Esophagus squamous epithelium (tissue), 5 donors: ENCODE measurements at places on chromosomes 3 and 15.

- DNase-seq, result no peak
These were observed 42.9 kb downstream of the RLBP1 start for GRCh38 chr15:89178307-89178977.

- no peak for DNase-seq
These were observed 25.8 kb upstream of the ALDH1A3 start for GRCh38 chr15:100853676-100854440.

DNA sequence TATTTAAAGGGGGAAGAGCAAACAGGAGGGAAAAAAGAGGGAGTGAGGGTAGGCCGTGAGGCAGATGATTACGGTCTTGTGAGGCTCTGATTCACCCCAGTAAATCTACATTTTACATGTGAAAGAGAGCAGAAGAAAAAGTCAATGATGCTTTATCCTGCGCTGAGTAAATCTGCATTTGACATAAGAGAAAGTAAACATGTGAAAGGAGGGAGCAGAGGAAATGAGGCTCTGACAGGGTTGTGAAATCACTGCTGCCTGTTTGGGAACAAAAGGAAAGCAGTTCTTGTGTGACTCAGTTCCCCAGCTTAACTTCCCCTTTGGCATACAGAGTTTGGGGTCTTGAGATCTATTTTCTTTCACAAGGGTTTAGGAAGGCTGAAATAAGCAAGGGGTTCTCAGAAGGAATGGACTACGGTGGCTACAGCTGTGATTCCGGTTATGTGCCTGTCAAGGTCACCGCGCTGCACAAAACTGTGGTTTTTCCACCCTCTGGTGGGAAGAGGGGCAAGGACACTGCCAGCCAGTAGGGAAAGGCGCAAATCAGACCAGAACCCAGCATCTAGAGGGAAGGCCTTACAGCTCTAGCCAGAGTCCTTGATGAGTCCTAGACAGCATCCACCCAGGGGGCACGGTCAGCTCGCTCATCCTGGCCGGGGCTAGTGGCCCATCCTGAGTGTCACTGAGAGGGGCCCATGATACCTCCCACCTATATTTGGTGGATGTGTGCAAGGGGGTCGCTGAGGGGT is 18.9 kb upstream of the HCN4 start:
- DNase-seq, result no peak

- no peak for DNase-seq
These were observed 610.0 kb downstream of the FOXP1 start for GRCh38 chr3:70973558-70973957.

DNA sequence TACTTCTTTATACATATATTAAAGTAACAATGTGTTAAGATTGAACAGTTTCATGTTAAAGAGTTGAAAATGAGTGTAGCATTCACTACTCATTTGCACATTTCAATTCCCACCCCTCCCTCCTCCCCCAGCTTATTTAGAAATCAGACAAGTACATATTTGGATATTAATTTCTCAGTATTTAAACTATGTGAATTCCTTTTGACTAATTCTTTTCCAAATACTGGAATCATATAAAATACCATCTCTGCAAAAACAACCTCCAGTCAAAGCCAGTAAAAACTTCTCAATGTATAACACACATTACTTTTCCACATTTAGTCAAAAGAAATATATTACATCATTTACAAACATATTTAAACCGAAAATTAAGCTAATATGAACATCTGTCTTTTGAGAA is 25.5 kb upstream of the SHC4 start:
- DNase-seq, result no peak

DNA sequence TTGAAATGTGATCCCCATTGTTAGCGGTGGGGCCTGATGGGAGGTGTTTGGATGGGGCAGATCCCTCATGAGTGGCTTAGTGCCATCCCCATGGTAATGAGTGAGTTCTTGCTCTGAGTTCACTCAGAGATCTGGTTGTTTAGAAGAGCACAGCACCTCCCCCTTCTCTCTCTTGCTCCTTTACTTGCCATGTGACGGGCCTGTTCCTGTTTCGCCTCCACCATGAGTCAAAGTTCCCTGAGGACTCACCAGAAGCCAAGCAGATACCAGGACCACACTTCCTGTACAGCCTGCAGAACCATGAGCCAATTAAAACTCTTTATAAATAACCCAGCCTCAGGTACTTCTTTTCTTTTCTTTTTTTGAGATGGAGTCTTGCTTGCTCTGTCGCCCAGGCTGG is 46.6 kb downstream of the ANP32A start:
- no peak for DNase-seq

- no peak for DNase-seq
These were observed 100.7 kb downstream of the ARPP21 start for GRCh38 chr3:35739964-35740527.

GRCh38 chr3:71077070-71077469 is 506.5 kb downstream of the FOXP1 start:
- DNase-seq, result no peak

DNA sequence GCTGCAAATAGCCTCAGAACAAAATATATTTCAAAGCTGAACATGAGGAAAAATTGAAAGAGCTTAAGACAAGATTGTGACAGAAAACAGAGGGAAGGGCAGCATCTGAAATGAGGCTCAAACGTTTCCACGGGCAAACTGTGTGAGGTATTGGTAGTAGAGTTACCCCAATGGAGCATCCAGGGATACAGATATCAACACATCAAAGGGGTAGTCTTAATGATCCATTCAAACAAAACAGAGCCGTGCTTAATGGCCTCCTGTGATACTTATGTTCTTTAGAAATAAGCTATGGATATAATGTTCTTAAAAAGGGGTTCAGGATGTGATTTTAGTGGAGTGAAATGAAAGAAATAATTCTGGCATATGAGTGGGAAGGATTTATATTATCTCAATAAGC is 430.3 kb upstream of the PDZRN3 start:
- no peak for DNase-seq
